AG04450 (cell line): ENCODE measurements at places on chromosomes 2 and 18. TPM values are rescaled to one million over a fixed set of nuclear protein-coding genes. Genes with fewer than 3 reads are reported as not detected.

DNA sequence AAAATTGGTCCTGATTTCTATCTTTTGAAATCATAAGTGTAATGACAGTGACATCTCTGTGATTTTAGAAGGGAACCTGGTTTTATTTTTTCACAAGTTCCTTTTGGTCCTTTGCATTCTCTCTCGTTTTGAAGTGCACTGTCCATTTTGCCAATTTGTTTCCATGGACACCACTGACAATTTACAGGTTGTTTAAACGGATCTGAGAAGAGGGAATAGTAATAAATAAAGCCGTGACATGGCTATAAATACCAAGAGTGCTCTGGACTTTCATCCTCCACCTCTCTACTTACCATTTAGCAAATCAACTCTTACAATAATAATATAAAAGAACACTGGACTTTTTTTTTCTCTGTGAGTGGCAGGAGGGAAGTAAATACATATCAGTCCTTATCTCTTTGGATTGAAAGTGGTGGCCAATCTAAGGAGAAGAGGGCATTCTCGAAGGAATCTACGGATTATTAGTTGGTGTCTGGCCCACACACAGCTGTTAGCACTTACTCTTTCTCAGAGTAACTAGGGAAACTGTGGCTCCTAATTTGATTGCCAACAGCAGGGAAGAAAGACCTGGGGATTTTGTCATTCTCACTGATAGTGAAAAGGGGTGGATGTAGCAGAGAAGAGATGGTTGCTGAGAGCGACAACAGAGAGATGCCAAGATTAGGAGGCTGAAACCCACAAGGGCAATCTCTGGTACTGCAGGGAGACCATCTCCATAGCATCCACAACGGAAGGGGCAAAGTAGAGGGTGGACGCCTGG, 108.7 kb upstream of the FSHR start:
- DNase-seq: no peak

DNA sequence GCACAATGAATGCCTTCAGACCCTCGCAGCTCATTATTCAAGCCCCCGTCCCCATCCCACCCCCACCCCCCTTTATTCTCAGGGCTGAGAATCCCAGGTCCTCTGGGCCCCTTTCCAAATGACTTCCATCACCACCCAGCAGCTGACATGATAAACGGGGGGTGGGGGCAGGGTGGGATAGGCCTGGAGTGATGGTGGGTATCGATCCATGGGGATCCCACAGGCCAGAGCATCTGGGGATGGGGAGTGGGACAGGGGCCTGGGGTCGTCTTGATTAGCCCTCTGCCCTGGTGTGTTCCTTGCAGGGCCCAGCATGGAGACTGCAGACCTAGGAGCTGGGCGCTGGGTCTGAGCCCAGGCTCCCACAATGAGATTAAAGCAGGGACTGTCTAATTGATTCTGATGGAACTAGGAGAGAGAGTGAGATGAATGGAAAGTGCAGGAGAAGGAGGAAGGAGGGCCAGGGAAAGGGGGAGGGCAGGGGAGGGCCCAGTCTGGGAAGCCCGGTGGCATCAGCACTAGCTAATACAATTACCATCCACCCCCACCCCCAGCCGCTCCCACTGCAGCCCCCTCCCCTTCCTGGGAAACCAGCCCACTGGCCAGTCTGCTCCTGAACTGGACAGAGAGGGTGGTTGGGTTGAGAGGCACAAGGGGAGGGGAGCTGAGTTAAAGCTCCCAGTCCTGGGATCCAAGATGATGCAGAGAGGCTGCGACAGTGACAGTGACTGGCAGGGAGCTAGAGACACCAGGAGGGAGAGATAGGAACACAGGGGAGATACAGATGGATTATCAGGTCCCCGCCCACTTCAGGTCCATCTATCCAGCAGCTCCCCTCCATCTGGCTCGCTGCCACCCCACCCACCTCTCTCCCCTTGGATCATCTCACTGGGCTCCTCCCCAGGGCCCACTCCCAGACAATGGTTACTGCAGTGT, 13.1 kb upstream of the TNS1 start:
- no peak for DNase-seq

DNA sequence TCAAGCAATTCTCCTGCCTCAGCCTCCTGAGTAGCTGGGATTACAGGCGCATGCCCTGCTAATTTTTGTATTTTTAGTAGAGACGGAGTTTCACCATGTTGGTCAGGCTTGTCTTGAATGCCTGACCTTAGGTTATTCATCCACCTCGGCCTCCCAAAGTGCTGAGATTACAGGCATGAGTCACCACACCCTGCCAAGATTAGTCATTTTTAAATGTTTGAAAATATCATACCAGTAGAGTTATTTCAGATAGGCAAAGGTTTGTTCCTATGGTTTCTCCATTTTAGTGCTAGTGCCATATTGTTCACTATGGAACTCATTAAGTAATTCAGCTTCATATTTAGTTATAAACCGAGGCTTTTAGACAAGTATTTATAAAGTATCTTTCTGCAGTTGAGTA, 52.3 kb downstream of the HIBCH start:
- peak; percentile 50 for DNase-seq

DNA sequence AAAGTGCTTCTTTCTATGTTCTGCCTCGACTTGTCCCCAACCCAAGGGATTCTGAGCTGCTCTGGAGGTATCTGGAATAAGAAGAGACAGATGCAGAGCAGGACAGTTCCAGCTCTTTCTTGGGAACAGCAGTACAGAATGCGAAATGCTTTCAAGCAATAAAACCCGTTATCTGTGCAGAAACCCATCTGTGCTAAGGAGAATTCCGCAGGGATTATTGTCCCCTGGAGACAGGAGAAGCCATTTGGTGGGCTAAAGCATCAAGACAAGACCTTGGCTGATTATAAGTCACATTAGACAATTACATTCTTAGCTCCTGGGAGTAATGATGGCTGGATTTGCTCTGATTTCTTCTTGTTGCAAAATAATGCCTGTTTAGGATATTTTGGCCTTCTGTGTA, 185.4 kb upstream of the GLI2 start:
- DNase-seq: no peak

The GKN1 gene
- polyA plus RNA-seq: not detected in 2 replicates

- DNase-seq: no peak
Observed at GRCh38 chr2:196101325-196101991, 32.8 kb upstream of the DNAH7 start.

DNA sequence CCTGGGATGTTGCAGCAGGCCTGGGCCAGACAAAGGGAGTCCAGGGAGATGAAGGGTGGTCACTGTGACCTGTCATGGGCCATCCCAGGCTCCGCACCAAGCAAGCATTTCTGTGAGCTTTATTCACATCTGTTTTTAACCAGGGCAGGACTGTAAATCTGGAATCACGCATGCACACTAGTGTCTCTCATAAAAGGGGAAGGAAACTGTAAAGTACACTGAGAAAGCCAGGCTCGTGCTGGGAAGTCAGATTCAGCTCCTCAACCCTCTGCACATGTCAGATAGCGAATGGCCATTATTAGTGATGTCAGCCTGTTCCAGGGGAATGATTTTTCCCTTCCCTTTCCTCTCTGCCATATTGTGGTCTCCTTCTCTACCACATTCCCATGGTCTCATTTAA, 818.6 kb upstream of the RAB6C start:
- DNase-seq: no peak

GRCh38 chr2:190159453-190159852, 96.9 kb upstream of the MSTN start:
- no peak for DNase-seq

GRCh38 chr2:10914272-10914693, 2.5 kb downstream of the KCNF1 start:
- DNase-seq: no peak

GRCh38 chr2:11102466-11102865, 52.8 kb upstream of the SLC66A3 start:
- DNase-seq: no peak

The ZRANB3 gene
- 2.8 and 4.0 TPM in 2 replicates for polyA plus RNA-seq

The MEP1B gene
- polyA plus RNA-seq: not detected in 2 replicates

GRCh38 chr2:234804704-234805103, 147.1 kb upstream of the SH3BP4 start:
- no peak for DNase-seq

- DNase-seq: no peak
Observed at GRCh38 chr2:27149570-27150405, 984 bp downstream of the TCF23 start.

DNA sequence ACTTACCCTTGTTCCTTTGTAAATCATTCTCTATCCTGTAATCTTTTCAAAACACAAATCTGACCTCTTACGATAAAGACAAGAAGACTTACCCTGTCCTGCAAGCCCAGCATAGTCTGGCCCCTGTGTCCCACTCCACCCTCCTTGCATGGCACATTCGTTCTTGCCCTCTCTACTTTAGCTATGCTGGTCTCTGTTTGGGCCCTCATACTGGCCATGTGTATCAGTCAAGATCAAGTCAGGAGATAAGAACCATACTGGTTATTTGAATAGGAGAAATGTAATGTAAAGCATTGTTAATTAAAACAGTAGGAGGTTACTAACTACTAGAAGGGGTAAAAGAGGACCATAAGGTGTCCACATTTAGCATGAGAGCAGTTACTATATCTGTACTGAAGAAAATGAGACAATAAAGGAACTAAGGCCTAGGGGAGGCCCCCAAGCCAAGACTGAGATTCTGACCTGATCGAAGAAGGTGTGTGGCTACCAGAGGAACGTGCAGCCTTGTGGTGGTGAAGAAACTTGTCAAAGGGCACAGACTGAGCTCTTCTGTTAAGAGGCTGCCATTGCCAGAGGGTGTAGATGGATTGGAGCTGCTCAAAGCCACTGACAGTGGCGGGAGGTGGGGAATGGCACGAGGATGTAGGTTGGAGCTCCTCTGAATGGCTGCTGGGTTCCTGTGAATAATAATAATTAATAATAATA, 80.8 kb downstream of the KCTD18 start:
- DNase-seq: no peak

The STPG4 gene
- polyA plus RNA-seq: 0.05 and 0.14 TPM in 2 replicates

GRCh38 chr2:170340693-170341068, 162.7 kb downstream of the MYO3B start:
- DNase-seq: no peak

The NHEJ1 gene
- polyA plus RNA-seq: 21.9 and 22.9 TPM in 2 replicates

DNA sequence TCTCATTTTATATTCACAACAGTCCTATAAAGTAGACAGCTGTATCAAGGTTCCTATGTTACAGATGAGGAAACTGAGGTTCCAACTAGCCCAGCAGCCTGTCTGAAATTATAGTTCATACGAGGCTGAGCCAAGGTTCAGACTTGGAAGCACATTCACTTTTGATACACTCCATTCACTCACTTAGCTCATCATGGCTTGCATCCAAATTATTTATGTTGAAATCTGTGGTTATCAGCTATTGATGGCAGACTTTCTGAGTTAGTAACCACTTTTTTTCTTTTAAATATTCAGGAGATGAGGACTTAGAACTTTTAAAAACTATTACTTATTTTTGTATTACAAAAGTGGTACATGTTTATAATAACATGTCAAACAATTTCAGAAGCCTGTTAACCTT, 188.2 kb downstream of the MTX2 start:
- DNase-seq: no peak

- no peak for DNase-seq
Observed at GRCh38 chr2:136225950-136226835, 108.2 kb upstream of the CXCR4 start.

- DNase-seq: no peak
Observed at GRCh38 chr18:57836557-57836956, 33.4 kb upstream of the ATP8B1 start.

- no peak for DNase-seq
Observed at GRCh38 chr18:73153271-73153670, 285.5 kb upstream of the NETO1 start.
